ENCODE measurements at places on chromosomes 7 and 10. TPM values are rescaled to one million over a fixed set of nuclear protein-coding genes. Genes with fewer than 3 reads are reported as not detected.

Gene LHFPL3
- polyA plus RNA-seq, result not detected

Gene SLC13A4
- polyA plus RNA-seq, result 1.9 TPM

DNA sequence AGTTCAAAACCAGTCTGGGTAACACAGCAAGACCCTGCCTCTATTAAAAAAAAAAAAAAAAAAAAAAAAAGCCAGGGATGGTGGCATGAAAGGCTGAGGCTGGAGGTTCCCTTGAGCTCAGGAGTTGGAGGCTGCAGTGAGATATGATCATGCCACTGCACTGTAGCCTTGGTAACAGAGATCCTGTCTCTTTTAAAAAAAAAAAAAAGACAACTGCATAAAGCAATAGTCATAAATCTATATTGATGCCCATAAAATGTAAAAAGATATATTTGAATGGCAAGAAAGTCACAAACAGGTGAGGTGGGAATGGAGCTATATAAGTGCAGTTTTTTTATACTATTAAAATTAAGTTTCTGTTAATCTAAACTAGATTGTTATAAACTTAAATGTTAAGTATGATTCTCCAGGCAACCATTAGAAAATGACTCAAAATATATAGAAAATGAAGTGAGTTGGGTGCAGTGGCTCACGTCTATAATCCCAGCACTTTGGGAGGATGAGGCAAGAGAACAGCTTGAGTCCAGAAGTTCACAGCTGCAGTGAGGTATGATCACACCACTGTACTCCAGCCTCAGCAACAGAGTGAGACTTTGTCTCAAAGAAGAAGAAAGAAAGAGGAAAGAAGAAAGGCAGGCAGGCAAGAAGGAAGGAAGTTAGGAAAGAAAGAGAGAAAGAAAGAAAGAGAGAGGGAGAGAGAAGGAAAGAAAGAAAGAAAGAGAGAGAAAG is 13.4 kb upstream of the HNRNPH3 start:
- no peaks in the 10 kb centered on the region for H3K36me3 ChIP-seq
- H3K27ac ChIP-seq, result no peak overlapping the region
- no peak for DNase-seq
- H3K4me3 ChIP-seq, result no peak overlapping the region

- H3K27ac ChIP-seq, result no peak overlapping the region
- peak; percentile 33 for DNase-seq
- no peaks in the 10 kb centered on the region for H3K36me3 ChIP-seq
- H3K4me3 ChIP-seq, result no peak overlapping the region
- peaks cover 7% of the 10 kb centered on the region for H3K27me3 ChIP-seq
- H3K4me1 ChIP-seq, result peaks cover 4% of the 10 kb centered on the region
These were observed 39.9 kb upstream of the SMNDC1 start for GRCh38 chr10:110344622-110345021.

- H3K4me3 ChIP-seq, result no peak overlapping the region
- no peak overlapping the region for H3K27ac ChIP-seq
- H3K36me3 ChIP-seq, result no peaks in the 10 kb centered on the region
- DNase-seq, result no peak
- no peaks in the 10 kb centered on the region for H3K27me3 ChIP-seq
These were observed 266.6 kb upstream of the PHYHIPL start for GRCh38 chr10:58909881-58910280.

- H3K27ac ChIP-seq, result no peak overlapping the region
- DNase-seq, result no peak
- H3K4me1 ChIP-seq, result peaks cover 33% of the 10 kb centered on the region
- H3K36me3 ChIP-seq, result no peaks in the 10 kb centered on the region
- no peak overlapping the region for H3K4me3 ChIP-seq
- H3K27me3 ChIP-seq, result no peaks in the 10 kb centered on the region
These were observed 83.1 kb downstream of the CHN2 start for GRCh38 chr7:29277436-29278215.

- no peak for DNase-seq
- no peak overlapping the region for H3K4me3 ChIP-seq
- no peaks in the 10 kb centered on the region for H3K27me3 ChIP-seq
- peak overlapping the region; percentile 78 for H3K27ac ChIP-seq
These were observed 44.5 kb upstream of the TRIM8 start for GRCh38 chr10:102599565-102600327.

Gene ZDHHC6
- 24.8 TPM for polyA plus RNA-seq

DNA sequence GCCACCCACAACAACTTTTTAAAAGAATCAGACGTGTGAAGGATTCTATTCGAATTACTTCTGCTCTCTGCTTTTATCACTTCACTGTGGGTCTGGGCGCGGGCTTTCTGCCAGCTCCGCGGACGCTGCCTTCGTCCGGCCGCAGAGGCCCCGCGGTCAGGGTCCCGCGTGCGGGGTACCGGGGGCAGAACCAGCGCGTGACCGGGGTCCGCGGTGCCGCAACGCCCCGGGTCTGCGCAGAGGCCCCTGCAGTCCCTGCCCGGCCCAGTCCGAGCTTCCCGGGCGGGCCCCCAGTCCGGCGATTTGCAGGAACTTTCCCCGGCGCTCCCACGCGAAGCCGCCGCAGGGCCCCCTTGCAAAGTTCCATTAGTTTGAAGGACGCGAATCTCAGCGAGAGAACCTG is 461 bp upstream of the HTRA1 start:
- H3K27ac ChIP-seq, result no peak overlapping the region
- H3K27me3 ChIP-seq, result peaks cover 57% of the 10 kb centered on the region
- peak overlapping the region; percentile 50 for H3K4me3 ChIP-seq
- no peaks in the 10 kb centered on the region for H3K36me3 ChIP-seq

Gene C7orf33
- 0.41 TPM for polyA plus RNA-seq

Gene LRRC18
- 0.17 TPM for polyA plus RNA-seq

DNA sequence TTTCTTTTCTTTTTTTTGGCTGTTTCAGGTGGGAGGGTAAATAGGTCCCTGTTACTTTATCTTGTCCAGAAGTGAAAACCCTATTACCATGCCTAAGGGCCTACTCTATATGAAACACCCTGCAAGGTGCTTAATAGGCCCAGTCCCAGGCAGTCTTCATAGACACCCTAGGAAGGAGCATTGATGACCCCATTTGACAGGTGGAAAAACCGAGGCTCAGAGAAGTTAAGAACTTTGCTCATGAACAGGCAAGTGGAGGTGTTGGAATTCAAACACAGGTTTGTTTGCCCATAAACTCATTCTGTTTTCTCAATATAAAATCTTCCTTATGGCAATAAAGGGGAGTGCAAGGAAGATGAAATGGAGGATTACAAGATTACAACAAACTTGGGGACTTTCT is 115.8 kb downstream of the ARHGAP22 start:
- no peak for DNase-seq
- H3K4me1 ChIP-seq, result no peaks in the 10 kb centered on the region
- H3K36me3 ChIP-seq, result no peaks in the 10 kb centered on the region
- no peaks in the 10 kb centered on the region for H3K27me3 ChIP-seq
- H3K4me3 ChIP-seq, result no peak overlapping the region

Gene SLC29A3
- polyA plus RNA-seq, result 4.5 TPM

- H3K4me1 ChIP-seq, result no peaks in the 10 kb centered on the region
- H3K36me3 ChIP-seq, result no peaks in the 10 kb centered on the region
- H3K27ac ChIP-seq, result no peak overlapping the region
- no peak overlapping the region for H3K4me3 ChIP-seq
- DNase-seq, result no peak
- H3K27me3 ChIP-seq, result no peaks in the 10 kb centered on the region
These were observed 470.5 kb upstream of the LRRTM3 start for GRCh38 chr10:66455304-66455703.

Gene PLEKHA8
- 10.3 TPM for polyA plus RNA-seq

DNA sequence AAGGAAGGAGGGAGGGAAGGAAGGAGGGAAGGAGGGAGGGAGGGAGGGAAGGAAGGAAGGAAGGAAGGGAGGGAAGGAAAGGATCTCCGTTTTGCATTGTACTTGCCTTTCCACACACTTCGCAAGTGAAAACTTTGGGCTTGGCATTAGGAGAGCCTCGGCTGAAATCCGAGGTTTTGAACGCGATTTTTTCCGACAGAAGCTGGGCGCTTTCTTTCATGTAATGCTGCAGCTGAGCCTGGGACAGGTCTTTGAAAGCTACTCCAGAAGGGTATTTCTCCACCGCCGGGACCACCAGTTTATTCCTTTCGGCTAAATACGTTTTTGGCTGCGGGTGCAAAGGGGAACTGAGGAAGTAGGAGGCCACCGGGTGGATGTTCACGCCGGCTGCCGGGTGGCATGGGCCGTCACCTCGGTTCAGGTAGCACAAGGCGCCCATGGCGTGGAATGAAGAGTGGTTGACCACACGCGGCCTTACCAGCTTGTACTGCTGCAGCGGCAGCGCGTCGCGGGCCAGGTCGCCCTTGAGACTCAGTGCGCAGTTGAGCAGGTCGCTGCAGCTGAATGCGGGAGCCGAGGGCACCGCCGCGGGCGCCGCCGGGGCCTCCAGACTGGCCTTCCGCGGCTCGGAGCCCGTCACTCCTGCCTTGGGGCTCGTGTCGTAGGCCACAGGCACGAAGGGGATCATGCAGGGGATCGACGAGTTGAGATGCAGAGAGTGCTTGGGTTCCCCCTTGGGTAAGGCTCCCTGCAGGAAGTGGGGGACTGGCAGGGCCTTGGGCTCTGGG is 825 bp downstream of the FEZF1 start:
- peaks cover 79% of the 10 kb centered on the region for H3K27me3 ChIP-seq
- no peak overlapping the region for H3K4me3 ChIP-seq
- peaks cover 39% of the 10 kb centered on the region for H3K4me1 ChIP-seq
- no peak overlapping the region for H3K27ac ChIP-seq
- DNase-seq, result no peak

Gene NPSR1
- 0.32 TPM for polyA plus RNA-seq

DNA sequence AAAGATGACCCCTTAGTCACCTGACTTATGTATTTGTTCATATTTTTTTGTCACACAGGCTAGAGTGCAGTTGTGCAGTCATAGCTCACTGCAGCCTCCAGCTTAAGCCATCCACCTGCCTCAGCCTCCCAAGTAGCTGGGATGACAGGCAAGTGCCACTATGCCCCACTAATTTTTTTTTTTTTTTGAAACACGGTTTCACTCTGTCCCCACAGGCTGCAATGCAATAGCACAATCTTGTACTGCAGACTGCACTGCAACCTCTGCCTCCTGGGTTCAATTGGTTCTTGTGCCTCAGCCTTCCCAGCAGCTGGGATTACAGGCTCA is 1.8 kb downstream of the MBLAC1 start:
- peaks cover 18% of the 10 kb centered on the region for H3K4me1 ChIP-seq
- peaks cover 2% of the 10 kb centered on the region for H3K27me3 ChIP-seq
- peak overlapping the region; percentile 67 for H3K27ac ChIP-seq
- no peak overlapping the region for H3K4me3 ChIP-seq
- no peak for DNase-seq
- peaks cover 13% of the 10 kb centered on the region for H3K36me3 ChIP-seq

DNA sequence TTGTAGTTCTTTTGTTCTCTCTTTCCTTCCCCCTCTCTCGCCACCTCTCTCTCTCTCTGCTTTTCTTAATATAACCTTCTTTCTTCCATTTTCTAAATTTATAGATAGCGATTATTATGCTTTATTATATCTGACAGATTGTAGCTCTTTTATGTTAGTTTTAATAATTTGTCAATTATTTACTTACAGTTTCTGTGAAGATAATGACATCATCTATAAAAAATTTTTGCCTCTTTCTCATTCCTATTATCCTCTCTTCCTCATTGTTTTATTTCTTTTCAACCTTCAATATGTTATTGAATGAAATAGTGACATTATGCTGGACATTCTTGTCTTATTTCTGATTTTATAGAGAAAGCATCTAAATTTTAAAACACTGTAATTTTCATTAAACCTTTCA is 469.6 kb upstream of the NRG3 start:
- no peaks in the 10 kb centered on the region for H3K36me3 ChIP-seq
- no peak overlapping the region for H3K27ac ChIP-seq
- H3K4me3 ChIP-seq, result no peak overlapping the region
- DNase-seq, result no peak

Gene INMT
- 7.7 TPM for polyA plus RNA-seq

Gene UNC5B
- polyA plus RNA-seq, result 13.3 TPM

Gene GARS1
- 62.7 TPM for polyA plus RNA-seq

DNA sequence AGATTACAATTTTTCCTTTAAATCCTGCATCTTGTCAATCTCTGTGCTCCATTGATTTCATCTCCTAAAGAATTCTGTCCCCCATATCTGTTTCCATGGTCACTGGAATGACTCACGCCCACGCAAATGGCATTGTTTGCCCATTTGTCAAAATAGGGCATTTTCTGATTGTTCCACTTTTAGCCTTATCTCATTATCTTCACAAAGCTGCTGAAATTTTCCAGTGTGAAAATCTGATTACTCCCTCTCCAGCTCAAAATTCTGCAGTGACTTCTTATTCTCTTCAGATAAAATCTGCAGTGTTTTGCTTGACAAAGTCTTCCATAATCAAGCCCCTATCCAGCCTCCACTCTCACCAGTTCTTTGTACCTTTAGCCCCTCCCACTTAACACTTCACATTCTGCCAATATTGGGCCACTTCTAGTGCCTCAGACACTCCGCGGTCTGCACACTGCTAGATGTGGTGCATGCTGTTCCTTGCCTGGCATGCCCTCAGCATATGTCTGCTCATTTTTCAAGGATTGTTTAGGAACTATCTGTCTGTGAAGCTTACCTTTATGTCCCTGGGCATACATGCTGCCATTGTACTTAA is 33.9 kb upstream of the CTTNBP2 start:
- H3K27ac ChIP-seq, result no peak overlapping the region
- H3K4me3 ChIP-seq, result no peak overlapping the region
- no peaks in the 10 kb centered on the region for H3K36me3 ChIP-seq
- no peak for DNase-seq
- no peaks in the 10 kb centered on the region for H3K27me3 ChIP-seq

DNA sequence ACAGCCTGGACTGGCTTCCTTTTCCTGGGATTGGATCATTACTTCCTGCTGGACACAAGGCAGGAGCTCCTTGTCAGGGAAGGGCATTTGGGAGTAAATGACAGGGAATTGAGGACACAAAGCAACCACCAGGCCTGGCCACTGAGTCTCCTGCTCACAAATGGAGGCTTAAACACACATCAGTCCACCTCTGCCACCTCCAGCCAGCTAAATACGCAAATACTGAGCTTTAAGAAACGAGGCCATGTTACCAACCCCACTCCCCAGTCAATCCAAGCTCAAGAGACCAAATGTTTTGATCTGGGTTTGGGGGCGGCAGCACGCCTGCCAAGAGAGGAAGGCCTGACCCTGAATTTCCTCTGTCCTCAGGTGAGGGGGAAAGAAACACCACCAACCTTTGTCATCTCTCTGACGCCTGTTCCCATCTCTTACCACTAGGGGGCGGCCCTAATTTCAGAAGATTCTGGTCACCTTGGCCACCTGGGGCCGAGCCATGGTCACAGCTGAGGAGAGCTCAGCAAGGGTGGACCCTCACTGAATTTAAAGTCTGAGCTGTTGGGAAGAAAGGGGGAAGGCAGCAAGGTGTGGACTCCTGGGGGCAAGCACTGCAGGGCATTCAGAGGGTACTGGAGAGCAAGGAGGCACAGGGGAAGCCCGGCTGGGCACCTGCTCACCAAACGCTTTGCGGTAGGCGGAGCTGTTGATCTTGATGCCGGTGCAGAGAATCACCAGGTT is 16.5 kb downstream of the AIFM2 start:
- peak; percentile 36 for DNase-seq
- no peak overlapping the region for H3K4me3 ChIP-seq
- no peak overlapping the region for H3K27ac ChIP-seq
- H3K4me1 ChIP-seq, result no peaks in the 10 kb centered on the region

Measured in muscle of leg (tissue), 16 donors.